ENCODE measurements at places on chromosomes 12 and 14. TPM values are rescaled to one million over a fixed set of nuclear protein-coding genes. Genes with fewer than 3 reads are reported as not detected.

Gene BRMS1L
- total RNA-seq: 7.7 TPM

Gene OLR1
- total RNA-seq: not detected

Gene PRKD1
- total RNA-seq: 10.3 TPM

Gene BMAL2
- 33.3 TPM for total RNA-seq

Gene C12orf50
- total RNA-seq: 0.30 TPM

DNA sequence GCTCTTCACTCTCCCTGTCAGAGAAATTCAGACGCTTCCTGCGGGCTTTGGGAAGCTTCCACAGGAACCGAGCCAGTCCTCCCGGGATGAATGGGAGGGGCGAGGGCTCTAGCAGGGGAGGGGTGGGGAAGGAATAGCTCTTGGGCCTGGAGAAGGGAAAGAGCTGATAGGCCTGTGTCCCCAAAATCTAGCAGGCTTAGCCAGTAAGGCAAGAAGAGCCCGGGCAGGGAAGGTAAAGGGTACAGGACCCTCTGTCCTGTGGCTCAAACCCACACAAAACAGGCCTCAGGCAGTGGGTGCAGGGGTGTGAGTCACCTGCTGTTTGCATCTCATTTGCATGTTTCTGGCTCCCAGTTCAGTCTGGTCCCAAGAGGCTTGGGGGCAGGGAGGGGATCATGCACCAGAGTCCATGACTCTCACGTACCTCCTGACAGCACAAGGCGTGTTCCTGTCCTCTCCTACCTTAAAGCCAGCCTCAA is 8.7 kb upstream of the SMUG1 start:
- no peak overlapping the region for H3K27ac ChIP-seq
- DNase-seq: no peak
- H3K36me3 ChIP-seq: no peaks in the 10 kb centered on the region
- no peaks in the 10 kb centered on the region for H3K4me1 ChIP-seq
- H3K27me3 ChIP-seq: peaks cover 41% of the 10 kb centered on the region
- no peak overlapping the region for H3K4me3 ChIP-seq

DNA sequence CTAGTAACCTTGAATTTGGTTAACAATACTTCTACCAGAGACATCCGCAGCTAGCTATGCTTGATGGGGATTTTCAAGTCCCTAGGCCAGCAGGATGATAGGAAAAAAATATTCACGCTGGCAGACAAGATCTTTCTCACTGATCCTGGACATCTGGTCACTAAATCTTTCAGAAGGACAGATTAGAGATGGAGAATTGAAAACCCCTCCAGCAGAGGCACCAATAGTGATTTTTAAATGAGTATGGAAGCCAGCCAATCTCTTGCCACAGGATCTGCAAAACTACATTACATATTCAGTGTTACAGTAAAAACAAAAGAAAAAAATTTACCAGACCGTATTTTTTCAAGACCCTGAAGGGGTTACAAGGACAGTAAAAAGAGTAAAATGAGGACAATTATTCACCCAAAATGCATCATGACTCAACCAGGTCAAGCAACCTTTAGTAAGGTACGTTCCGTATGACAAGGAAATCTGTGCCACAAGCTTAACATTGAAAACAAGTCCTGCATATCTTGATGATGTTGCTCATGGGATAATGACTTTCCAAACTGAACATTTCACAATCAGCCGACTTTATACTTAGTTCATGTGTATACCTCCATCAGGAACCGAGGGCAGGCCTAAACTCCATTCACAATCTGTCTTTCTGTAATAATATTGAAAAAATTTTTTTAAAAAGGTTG is 239.5 kb downstream of the GXYLT1 start:
- no peaks in the 10 kb centered on the region for H3K27me3 ChIP-seq
- no peak for DNase-seq
- H3K36me3 ChIP-seq: no peaks in the 10 kb centered on the region
- peaks cover 7% of the 10 kb centered on the region for H3K4me1 ChIP-seq

DNA sequence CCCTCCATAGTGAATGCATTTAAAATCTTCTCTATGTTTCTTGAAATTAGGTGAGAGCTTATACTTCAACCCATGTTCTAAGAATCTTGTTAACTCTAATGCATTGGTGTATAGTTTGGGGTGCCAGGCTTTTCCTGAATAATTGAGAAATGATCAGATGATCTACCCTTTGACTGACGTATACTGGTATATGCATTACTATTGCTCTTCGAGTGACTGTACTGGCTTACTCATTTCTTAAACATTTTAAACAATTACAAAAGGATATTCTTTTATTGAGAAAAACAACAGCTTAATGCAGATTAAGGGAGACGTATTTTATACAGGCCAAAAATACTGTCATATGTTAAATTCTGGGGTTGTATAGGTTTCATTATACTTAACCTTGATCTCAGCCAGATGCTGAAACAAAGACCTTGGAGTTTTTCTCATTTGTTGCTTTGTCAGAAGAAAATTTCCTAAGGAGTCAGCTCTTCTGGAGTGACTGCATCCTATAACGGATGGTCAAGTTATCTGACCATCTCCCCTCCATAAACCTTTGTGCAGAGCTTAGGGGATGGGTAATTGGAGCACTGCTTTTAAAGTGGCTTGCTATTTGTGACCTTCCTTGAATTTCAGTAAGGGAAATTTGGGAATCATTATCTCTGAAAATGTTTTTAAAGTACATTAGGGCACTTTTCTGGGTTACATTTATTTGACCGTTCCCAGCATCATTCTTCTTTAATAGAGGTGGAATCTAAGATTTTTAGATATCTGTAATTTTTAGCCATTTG is 507.6 kb downstream of the PCNX1 start:
- H3K4me3 ChIP-seq: no peak overlapping the region
- no peaks in the 10 kb centered on the region for H3K36me3 ChIP-seq
- no peaks in the 10 kb centered on the region for H3K27me3 ChIP-seq
- H3K27ac ChIP-seq: no peak overlapping the region
- no peaks in the 10 kb centered on the region for H3K4me1 ChIP-seq
- no peak for DNase-seq

GRCh38 chr14:99910337-99911309 is 117.4 kb downstream of the EML1 start:
- H3K36me3 ChIP-seq: peaks cover 8% of the 10 kb centered on the region
- DNase-seq: no peak
- H3K4me1 ChIP-seq: no peaks in the 10 kb centered on the region

DNA sequence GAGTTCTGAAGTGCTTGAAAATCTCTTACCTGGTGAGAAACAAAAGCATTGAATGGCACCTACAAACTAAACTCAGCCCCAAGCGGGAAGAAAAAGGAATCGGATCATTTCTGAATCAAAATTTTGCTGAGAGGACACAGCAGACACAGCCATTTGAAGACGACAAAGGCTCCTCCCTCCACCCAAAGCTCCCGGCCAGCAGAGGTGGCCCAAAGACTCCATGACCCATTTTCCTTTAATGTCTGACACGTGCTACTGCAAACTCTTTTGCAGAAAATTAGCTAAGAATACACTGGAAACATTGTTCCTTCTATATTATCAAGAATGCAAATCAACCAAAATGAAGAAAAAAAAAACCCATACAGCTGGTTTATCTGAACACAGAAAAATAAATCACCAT is 85.9 kb upstream of the FOXN3 start:
- no peak overlapping the region for H3K4me3 ChIP-seq
- H3K4me1 ChIP-seq: peaks cover 10% of the 10 kb centered on the region
- no peak overlapping the region for H3K27ac ChIP-seq
- no peak for DNase-seq
- H3K36me3 ChIP-seq: no peaks in the 10 kb centered on the region
- H3K27me3 ChIP-seq: no peaks in the 10 kb centered on the region

DNA sequence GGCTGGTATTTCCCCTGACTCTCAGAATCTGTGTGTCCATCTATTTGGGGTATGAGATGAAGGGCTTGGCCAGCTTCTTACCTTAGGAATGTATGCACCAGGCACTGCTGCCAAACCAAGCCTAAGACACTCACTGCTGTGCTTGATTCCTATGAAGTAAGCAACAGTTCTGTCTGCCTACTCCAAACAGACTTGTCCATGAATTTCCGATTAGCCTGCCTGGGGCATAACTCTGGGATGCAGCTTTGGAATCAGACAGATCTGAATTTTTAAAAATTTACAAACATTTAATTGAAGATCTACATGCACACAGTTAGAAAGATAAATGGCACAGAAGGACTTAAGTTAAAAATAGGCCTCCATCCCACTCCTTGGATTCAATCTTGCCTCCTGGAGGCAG is 59.5 kb upstream of the JDP2 start:
- no peak overlapping the region for H3K4me3 ChIP-seq
- no peak for DNase-seq

DNA sequence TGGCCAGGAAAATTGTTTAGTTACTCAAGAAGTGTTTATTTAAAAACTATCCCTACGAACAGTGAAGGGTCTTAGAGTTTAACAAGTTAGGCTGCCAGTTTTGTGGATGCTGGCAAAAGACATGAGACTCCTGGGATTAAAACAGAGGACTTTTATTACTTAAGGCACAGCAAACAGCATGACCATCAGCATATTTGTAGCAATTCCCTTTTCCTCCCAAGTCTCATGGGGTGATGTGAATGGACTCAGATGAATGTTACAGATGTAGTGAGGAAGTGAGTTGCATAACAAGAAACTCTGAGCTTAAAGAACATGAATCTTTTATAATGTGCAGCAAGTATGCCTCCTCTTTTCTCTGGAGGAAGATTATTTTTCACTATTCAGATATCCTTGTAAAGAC is 695.8 kb downstream of the RPS29 start:
- no peak for DNase-seq
- no peak overlapping the region for H3K4me3 ChIP-seq
- H3K27me3 ChIP-seq: no peaks in the 10 kb centered on the region
- no peaks in the 10 kb centered on the region for H3K4me1 ChIP-seq
- H3K36me3 ChIP-seq: no peaks in the 10 kb centered on the region

DNA sequence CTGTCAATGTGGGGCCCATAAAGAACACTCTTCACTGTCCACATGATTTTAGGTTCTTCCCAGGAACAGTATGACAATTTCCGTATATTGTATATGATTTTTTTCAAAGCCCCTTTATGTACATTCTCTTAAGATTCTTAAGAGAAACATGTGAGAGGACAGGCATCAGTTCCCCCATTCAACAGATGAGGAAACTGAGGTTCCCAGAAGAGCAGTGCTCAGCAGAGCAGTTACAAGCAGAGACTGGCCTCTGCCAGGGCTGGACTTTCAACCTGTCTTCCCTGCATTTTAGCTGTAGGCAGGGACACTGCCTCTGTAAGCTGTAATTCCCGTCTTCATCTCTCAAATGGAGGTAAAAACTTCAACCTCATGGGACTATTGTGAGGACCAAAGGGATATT is 77.7 kb downstream of the RBM19 start:
- H3K36me3 ChIP-seq: no peaks in the 10 kb centered on the region
- no peaks in the 10 kb centered on the region for H3K4me1 ChIP-seq
- no peak for DNase-seq
- no peak overlapping the region for H3K27ac ChIP-seq
- H3K27me3 ChIP-seq: no peaks in the 10 kb centered on the region
- H3K4me3 ChIP-seq: no peak overlapping the region

GRCh38 chr14:50018201-50018932 is 98.0 kb downstream of the VCPKMT start:
- H3K27me3 ChIP-seq: peaks cover 6% of the 10 kb centered on the region
- no peaks in the 10 kb centered on the region for H3K4me1 ChIP-seq
- H3K36me3 ChIP-seq: no peaks in the 10 kb centered on the region
- peak; percentile 20 for DNase-seq
- H3K4me3 ChIP-seq: no peak overlapping the region

GRCh38 chr12:93904124-93904523 is 226.9 kb downstream of the CRADD start:
- H3K27me3 ChIP-seq: no peaks in the 10 kb centered on the region
- no peaks in the 10 kb centered on the region for H3K36me3 ChIP-seq
- H3K4me1 ChIP-seq: no peaks in the 10 kb centered on the region
- H3K4me3 ChIP-seq: no peak overlapping the region

GRCh38 chr12:39618701-39619100 is 902 bp downstream of the ABCD2 start:
- no peak for DNase-seq
- no peak overlapping the region for H3K27ac ChIP-seq
- H3K36me3 ChIP-seq: no peaks in the 10 kb centered on the region
- H3K4me3 ChIP-seq: no peak overlapping the region

- H3K27ac ChIP-seq: no peak overlapping the region
- H3K4me1 ChIP-seq: no peaks in the 10 kb centered on the region
Measured at GRCh38 chr14:24463017-24463883, 20.7 kb upstream of the SDR39U1 start.
